Fibroblast of lung (primary cell): ENCODE measurements at places on chromosomes 12 and 14. TPM values are rescaled to one million over a fixed set of nuclear protein-coding genes. Genes with fewer than 3 reads are reported as not detected.
A peak's percentile ranks its signal among the peaks of the same experiment; 100 is the strongest.

- DNase-seq: peak; percentile 47
Measured at GRCh38 chr14:72892103-72892878, 1.6 kb downstream of the DPF3 start.

DNA sequence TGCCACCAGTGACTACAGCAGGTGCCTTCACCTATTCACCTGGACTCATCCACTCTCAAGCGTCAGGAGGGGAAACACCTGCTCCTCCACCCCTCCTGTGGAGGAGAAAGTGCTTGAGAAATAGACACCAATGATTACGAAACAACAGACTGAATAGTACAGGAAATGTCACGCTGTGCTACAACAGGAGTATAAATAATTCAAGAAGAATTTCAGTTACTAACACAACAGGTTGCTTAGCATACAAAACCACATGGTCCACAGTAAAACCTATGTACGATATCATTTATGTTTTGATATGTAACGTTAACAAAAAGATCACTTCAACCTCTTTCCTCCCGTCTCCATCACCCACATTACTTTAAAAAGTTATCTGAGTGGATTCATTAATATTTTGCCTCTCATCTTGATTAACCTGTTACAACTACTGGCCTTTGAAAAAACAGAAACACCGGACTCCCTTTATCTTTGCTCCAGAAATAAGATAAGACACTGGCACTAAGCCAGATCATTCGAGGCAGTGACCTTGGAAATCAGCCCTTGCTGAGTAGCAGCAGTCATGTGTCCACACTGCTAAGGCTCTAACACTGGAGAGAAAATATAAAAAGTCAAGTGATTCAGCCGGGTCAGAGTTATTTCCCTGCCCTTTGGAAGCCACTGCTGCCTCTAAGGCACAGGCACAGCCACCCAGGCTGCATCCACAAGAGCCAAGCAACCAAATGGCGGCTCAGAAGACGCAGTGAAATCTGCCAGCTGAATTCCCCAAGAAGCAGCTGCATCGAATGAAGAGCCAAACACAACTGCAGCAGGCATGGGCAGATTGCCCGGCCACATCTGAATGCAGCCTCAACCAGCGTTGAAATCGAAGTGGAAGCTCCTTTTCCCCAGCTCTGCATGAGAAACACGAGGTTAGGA is 40.9 kb downstream of the NT5DC3 start:
- peak; percentile 86 for DNase-seq

DNA sequence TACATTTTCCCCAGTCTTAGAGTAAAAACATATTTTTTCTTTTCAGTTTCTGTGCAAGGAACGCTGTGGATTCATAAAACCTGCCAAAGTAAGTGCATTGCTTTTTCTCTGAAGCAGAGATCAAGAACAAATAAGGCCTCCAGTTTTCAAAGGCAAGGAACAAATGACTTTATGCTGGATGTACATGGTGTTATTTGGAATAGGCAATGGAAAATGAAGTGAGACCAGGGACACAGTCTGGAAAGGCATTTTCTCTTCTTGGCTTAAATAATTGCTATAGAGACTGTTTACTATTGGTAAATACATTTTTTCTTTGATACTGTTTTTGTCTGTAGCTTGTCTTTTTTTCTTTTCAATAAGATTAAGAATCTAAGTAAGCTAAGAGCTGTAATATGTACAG is 725.9 kb upstream of the MDGA2 start:
- no peak for DNase-seq

GRCh38 chr12:123119808-123120207 is 31.1 kb downstream of the PITPNM2 start:
- no peak for DNase-seq

DNA sequence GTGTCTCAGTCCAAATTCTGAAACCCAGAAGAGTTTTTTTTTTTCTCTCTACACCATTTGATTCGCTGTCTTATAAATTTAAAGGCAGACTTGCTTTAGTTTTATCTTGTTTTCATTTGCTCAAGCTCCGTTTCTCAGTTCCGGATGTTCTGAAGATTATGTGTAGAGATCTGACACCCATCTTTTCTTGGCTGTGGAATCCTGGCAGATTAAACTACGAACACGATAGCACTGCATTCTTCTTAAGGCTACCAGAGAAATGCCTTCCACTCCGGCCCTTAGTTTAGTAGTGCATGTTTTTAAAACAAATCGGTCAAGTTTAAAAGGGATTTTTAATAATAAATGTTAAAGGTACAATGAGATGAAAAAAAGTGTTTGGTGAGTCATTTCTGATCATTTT is 106.4 kb downstream of the LMO3 start:
- no peak for DNase-seq

- DNase-seq: peak; percentile 42
Measured at GRCh38 chr14:44657696-44658388, 150.8 kb upstream of the FSCB start.

GRCh38 chr12:111166779-111167540 is 201.9 kb downstream of the PHETA1 start:
- DNase-seq: no peak

DNA sequence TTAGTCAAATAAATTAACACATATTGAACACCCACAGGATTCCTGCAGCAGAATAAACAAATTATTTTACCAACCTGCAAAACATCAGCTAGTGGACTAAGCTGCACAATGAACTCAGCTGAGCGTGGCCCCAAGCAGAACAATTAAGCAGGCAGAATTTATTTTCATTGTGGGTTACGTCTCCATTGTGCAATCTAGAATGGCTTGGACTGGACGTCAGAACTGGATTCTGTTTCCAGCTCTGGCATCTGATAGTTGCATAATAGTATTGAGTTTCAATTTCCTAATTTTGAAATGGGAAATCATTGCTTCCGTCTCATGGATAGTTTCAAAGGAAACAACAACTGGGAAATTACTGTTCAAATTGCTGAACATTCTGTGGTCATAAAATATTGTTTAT is 35.5 kb upstream of the RERG start:
- peak; percentile 97 for DNase-seq

GRCh38 chr12:13277293-13277692 is 80.8 kb downstream of the EMP1 start:
- no peak for DNase-seq

GRCh38 chr14:71524320-71524982 is 407.8 kb upstream of the RGS6 start:
- no peak for DNase-seq

- no peak for DNase-seq
Measured at GRCh38 chr12:125406131-125406530, 340.9 kb downstream of the AACS start.

DNA sequence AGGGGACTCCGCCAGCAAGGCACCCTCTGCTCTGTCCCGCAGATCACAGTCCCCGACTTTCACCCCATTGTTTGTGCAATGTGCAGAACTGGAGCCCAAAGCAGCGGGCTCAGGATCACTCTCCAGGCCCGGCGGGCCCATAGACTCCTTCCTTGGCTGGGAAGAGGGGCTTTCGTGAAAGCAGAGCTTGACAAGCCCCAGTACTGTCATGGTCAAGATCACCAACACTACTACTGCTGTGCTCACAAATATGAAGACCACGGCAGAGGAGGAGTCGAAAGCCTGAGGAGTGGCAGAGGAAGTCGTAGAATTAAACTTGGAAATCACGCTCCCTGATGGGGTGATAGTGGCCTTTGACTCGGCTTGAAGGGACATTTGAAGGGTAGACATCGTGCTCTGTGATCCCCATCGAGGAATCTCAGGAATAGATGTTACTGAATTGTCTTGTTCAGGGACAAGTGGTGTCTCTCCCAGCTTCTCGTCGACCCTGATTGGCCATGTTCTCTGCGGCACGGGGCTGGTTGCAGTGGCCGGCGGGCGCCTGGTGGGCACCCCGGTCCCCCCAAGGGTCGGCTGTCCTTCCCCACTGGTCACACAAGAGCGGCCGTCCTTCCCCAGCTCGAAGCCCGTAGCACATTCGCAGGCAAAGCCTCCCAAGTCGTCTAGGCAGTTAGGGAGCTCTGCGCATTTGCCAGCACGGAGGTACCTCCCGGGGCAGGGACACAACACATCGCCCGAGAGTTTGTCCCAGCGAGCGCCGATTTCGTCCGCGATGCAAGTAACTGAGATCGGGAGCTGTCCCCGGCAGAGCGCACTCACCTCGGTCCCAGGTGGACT is 1.1 kb downstream of the CLEC14A start:
- peak; percentile 36 for DNase-seq

DNA sequence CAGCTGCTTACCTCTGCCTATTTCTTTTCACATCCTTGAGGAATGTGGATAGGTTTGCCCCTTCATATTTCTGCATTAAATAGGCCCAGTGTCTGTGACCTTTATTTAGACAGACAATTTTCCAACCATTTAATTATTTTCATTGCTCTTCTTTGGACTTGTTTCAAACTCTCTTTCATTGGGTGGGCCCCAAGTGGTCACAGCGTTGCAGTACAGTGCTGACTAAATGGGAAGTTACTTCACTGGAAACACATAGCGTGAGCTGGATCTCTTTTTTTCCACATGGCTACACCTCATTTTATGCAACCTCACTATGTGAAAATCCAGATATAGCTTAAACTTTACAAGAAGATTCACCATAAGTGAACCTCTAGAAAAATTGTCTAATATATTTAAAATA is 438.9 kb downstream of the ADAMTS20 start:
- DNase-seq: peak; percentile 76

The C12orf54 gene
- polyA plus RNA-seq: not detected in 2 replicates

DNA sequence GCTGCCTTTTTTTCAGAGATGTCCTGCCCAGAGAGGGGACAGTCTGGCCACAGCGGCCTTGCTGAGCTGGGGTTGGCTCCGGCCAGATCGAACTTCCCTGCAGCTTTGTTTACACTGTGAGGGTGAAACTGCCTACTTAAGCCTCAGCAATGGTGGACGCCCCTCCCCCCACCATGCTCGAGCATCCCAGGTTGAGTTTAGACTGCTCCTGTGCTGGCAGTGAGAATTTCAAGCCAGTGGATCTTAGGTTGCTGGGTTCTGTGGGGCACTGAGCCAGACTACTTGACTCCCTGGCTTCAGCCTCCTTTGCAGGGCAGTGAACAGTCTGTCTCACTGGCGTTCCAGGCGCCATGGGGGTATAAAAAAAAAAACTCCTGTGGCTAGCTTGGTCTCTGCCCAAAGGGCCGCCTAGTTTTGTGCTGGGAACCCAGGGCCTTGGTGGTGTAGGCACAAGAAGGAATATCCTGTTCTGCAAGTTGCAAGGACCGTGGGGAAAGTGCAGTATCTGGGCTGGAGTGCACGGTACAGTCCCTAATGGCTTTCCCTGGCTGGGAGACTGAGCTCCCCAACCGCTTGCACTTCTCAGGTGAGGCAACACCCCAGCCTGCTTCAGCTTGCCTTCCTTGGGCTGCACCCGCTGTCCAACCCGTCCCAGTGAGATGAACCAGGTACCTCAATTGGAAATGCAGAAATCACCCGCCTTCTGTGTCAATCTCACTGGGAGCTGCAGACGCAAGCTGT is 79.1 kb downstream of the LRIG3 start:
- DNase-seq: no peak

DNA sequence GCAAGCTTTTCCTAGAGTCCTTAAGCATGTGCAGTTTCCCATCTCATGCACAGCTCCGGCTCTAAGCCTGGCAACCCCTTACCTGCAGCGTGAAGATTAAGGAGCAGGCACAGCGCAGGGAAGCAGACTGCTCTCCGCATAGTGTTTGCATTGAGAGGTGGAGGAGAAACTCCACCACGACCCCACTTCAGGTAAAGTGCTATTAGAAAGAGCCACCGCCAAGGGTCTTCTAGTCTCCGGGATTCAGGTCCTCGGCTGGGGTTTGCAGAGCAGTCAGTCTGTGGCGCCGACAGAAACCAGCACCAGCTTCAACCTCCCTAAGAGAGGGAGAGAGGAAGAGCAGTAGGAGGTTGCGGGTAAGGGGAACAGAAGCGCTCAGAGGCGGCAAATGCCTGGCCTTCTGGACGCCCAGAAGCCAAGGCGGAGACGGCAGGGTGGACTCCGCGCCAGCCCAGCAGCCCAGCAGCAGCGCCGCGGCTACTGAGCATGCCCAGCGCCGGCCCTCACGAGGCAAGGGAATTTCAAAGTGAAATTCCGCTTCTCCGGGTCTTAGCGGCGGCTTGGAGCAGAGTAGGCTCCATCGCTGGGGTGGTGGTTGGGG is at the start of gene PTPRR:
TSS of gene PTPRR (minus strand) at position 488 of the 601 bp plus-strand sequence. CDS start at position 140, 348 bp downstream.
- no peak for DNase-seq

- peak; percentile 86 for DNase-seq
Measured at GRCh38 chr12:120713861-120714482, 3.7 kb downstream of the UNC119B start.

The TBC1D30 gene
- 0.23 and 0.24 TPM in 2 replicates for polyA plus RNA-seq

GRCh38 chr14:41549821-41550607 is 56.7 kb upstream of the LRFN5 start:
- DNase-seq: peak; percentile 61

DNA sequence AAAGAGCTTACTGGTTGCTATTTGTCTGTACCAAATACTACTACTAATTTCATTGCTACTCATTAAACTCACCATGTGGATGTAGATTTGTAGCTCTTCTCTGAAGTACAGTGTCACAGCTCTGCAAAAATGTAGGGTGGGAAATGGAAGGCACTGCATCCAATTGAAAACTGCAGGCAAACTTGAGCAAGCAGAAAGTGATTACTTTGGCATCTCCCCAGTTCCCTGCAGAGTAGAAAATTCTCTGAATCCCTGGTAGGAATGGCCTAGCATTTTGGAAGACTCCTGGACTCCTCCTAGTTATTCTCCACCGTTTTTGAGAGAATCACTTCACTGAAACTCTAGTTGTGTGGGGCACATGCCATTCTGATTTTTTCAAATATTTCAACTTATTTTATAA is 239.1 kb downstream of the DIO2 start:
- DNase-seq: peak; percentile 27

- DNase-seq: no peak
Measured at GRCh38 chr12:113191227-113191626, 5.7 kb downstream of the RITA1 start.

DNA sequence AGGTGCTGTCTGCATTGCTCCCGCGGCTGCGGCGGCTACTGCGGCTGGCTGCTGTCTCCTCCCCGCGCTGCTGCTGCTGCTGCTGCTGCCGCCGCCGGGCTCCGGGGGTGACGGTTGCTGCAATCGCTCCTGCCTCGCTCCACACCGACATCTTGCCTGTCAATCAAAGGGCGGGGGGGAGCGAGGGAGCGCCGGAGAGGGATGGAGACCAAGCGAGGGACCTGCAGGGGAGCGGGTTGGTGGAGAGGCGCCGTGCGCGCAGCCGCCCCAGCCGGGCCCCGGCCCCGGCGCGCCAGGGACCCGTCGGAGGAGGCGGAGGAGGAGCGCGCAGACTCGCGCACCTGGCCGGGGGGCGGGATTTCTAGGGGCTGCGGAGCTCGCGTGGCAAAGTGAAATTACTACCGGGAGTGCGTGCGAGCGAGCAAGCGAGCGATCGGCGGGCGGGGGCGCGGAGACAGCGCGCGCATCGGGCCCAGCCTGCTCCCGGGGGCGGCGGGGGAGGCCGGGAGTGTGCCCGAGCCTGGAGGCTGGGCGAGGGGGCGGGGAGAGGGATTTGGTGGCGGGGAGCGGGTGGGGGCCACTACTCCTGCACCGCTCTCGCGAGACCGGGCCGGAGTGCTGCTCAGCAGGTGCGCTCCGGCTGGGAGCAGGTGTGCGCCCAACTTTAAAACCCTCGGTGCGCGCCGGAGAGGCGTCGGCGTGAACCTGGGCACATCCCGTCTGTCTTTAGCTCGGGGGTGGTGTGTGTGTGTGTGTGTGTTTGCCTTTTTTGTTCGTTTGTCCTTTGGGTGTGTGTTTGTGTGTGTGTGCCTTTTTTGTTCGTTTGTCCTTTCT is at the start of gene KSR2:
TSS of gene KSR2 (minus strand) at position 165 of the 834 bp plus-strand sequence. CDS start 735 bp downstream, outside the sequence.
- no peak for DNase-seq
